ELR (cell line): ENCODE measurements at places on chromosomes 6 and 20.

GRCh38 chr6:159059885-159060506 lies 15.2 kb upstream of the TAGAP start:
- DNase-seq = no peak

DNA sequence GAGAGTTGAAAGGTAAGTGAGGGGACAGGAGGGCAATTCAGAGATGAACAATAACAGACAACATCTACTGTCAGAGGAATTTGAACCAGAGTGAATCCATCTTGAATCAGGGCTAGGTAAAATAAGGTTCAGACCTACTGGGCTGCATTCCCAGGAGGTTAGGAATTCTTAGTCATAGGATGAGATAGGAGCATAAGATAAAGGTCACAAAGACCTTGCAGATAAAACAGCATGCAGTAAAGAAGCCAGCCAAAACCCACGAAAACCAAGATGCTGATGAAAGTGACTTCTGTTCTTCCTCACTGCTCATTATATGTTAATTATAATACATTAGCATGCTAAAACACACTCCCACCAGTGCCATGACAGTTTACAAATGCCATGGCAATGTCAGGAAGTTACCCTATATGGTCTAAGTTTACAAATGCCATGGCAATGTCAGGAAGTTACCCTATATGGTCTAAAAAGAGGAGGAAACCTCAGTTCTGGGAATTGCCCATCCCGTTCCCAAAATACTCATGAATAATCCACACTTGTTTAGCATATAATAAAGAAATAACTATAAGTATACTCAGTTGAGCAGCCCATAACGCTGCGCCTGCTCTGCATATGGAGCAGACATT lies 248.5 kb downstream of the HAO1 start:
- peak; percentile 21 for DNase-seq

DNA sequence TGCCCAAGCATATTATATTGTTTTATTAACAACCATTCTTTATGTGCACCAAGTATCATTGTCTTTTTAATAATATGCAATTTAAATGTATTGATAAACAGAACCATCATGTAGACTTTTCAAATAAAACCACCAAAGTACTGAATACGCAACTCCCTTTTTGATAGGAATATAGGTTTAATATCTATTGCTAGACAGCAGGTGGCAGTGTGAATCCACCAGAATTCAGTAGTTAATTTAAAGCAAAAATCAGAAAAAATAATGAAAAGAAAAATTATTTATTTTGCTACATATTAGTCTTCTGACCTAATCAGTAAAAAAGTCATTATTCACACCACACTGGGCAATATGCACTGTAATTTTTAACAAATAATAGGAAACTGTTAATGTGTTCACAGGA lies 143.7 kb downstream of the KLHL32 start:
- peak; percentile 55 for DNase-seq

DNA sequence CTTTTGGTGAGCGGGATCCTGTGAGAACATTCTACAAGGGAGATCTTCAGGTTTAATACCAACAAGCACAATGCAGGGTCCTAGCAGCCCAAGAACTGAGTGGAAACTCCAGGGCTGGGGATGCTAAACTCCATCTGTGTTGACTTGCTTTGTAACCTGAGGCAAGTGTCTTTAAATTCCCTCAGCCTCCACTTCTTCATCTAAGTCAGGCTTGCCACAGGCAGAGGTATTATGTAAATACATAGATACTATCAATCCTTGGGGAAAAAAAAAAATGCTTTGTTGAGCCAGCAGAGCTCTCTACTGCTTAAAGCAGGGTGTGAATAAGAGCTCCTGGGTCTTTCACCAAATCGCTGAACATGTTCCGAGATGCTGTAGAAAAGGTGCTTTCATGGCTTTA lies 114.2 kb upstream of the PHACTR1 start:
- no peak for DNase-seq

DNA sequence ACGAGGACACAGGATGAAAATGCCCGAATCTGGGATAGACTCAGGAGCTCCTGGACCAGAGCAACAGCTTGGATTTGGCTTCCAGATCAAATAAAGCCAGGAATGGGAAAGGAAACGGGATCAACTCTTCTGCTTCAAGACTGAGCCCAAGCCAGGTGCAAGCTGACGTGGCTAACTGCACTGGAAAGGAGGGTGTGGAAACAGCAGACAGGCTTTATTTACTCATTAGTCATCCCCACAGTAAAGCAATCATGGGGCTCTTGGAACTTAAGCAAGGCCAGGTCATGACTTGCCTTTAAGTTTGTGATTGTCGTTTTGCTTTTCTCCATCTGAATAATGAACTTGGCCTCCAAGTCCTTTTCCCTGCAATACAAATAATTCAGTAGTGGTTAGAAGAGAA lies 45.2 kb downstream of the KIF16B start:
- peak; percentile 76 for DNase-seq

- DNase-seq = no peak
Measured at GRCh38 chr20:32522526-32522775, 62.7 kb downstream of the NOL4L start.

DNA sequence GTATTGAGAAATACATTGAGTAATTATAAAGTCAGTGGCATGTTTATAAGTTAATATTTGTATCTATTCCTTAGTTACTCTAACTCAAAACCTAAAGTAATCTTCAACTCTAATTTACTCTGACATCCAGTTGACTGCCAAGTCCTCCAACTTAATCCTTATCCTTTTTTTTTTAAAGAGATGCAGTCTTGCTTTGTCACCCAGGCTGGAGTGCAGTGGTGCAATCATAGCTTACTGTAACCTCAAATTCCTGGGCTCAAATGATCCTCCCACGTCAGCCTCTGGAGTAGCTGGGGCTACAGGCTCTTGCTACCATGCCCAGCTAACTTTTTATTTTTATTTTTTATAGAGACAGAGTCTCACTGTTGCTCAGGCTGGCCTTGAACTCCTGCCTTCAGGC lies 24.4 kb downstream of the PTPN1 start:
- DNase-seq = peak; percentile 78

GRCh38 chr20:20327746-20328145 lies 40.2 kb upstream of the INSM1 start:
- DNase-seq = peak; percentile 69

- DNase-seq = no peak
Measured at GRCh38 chr6:16781348-16782169, 20.3 kb upstream of the ATXN1 start.

GRCh38 chr20:10857352-10858070 lies 183.7 kb upstream of the JAG1 start:
- DNase-seq = no peak

DNA sequence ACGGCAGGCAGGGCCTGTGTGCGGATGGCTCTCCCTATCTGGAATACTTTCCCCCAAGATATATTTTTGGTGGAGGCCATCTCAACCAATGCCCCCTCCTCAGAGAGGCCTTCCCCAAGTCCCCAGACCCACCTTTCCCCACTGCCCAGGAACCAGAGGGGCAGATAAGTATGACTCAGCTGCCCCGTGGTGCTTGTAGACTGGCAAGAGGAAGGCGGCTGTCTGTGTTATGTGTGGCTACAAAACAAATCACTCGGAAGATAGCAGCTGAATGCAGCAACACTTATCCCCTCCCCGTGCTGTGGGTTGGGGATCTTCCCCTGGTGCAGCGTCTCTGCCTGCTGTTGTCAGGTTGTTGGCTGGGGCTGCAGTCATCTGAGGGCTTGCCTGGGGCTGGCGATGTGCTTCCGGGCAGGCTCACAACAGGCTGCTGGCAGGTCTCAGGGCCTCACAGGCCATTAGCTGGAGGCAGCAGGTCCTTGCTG lies 7.1 kb downstream of the NPEPL1 start:
- DNase-seq = no peak

DNA sequence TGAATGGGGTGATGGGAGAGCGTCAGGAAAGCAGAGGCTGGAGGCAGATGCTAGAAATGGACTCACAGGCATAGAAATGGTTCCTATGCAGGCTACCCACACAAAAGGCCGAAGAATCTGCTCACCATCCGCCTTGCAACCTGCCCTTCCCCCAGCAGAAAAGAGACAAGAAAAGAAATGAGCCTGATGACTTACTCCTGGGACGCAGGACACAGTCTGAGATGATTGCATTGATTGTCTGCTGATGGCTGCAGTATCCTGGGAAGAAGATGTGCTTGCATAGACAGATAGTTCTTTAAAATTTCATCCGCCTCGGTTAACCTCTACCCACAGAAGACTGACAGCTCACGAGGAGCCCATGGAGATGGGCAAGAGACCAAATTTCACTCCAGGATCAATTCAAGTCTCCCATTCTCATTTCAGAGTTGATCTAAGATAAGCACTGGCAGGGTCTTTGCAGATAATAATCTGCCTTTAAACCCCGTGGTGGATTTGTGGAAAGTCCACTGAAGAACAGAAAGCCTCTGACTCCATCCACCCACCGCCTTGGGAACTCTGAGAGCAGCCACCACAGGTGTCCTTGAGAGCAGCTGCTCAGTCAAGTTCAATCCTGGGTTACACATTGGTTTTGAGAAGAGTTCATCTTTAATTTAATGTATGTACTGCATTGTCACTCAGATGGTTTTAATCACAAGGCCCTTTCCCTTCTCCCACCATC lies 7.2 kb downstream of the AGPAT4 start:
- DNase-seq = no peak

DNA sequence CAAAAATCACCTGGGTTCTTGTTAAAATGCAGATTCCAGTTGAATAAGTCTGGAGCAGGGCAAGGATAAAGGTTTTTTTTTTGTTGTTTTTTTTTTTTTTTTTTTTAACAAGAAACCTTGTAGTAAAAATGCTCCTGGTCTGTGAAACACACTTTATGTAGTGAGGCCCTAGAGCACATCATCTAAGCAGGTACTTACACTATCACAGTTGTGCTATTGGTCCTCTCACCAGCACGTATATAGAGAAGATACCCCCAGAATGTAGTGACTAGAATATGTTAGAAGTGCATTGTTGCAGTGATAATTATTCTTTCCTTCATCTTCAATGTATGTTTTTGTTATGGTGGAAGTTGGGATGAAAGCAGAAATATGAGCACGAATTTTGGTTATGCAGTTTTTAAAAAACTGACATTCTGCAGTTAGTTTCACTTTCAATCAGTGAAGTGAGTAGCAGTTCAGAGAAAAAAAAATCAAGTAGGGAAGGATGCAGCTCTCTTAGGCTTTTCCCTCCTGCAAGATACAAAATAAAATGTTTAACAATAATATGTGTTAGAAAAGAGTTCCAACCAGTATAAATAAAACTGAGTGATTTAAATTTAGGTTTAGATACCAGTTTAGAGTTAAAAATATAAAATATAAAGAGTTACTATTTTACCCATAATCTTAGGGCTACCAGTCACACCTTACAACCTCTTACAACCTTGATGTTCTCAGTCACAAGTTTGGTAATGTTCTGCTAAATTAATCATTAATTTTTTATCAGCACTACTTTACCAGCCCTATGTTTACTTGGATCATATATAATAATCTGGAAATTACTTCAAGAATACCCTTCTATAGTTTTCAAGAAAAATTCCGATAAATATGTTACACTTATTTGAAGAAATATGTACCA lies 9.2 kb upstream of the DEFB113 start:
- no peak for DNase-seq

GRCh38 chr20:3629893-3630292 lies 33.3 kb downstream of the GFRA4 start:
- DNase-seq = no peak

DNA sequence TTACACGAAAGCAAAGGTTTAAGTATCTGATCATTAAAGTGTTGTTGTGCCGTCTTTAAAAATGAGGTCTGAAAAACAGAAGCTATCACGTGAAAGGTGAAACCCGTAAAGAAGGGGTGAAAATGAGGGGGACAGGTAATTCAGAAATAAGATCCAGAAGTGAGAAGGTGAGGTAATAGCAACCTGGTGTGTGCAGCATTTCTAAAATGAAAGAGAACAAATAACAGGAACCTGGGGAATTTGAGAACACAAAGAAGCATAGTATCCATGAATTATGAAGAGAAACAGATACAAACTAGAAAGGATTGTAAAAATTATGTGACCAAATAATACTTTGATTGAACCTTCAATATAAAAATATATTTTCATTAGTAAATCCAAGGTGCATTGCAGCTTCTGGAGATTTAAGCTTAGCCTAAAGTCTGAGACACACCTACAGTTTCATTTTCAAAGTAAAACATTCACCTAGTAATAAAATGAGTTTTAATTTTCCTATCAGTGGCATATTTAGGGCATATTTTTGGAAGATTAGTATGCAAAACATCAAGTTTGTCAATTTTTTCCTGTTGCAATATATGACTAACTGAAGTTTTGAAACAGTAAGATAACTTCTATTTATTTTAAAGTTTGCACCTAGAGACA lies 1.4 kb downstream of the HEY2 start:
- no peak for DNase-seq

DNA sequence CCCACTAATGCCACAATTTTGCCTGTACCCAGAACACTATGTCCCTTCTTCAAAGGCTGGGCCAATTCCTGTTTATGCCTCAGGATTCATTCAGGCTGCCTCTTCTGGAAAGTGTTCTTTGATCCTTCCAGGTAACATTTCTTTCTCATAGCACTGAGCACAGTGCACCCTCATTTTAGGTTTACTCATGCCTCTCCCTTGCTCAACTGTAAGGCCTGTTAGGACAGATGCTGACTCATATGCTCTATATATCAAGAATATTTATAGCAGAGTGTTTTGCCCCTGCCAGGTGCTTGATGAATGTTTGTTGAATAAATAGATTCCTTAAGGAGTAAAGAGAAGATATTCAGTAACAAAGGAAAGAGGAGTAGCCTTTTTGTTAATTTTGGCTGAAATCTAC lies 263.9 kb downstream of the PHF3 start:
- peak; percentile 16 for DNase-seq

DNA sequence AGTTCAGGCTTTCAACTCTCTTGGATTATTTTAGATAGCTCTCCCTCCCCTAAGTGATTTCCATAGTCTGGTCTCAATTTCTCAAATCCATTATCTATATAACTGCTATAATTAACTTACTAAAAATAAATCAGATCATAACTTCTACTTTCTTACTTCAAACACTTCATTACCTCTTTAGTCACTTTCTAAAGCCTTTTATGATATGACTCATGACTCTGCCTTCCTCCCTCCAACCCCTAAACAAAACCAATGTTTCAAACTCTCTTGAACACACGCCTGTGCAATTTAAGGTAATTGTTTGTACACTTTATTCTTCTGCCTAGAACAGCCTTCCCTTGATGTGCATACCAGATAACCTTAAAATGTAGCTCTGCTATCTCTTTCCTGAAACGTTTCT lies 100.5 kb downstream of the LMBRD1 start:
- DNase-seq = peak; percentile 10

- DNase-seq = peak; percentile 52
Measured at GRCh38 chr6:27251606-27252251, 4.2 kb downstream of the PRSS16 start.

DNA sequence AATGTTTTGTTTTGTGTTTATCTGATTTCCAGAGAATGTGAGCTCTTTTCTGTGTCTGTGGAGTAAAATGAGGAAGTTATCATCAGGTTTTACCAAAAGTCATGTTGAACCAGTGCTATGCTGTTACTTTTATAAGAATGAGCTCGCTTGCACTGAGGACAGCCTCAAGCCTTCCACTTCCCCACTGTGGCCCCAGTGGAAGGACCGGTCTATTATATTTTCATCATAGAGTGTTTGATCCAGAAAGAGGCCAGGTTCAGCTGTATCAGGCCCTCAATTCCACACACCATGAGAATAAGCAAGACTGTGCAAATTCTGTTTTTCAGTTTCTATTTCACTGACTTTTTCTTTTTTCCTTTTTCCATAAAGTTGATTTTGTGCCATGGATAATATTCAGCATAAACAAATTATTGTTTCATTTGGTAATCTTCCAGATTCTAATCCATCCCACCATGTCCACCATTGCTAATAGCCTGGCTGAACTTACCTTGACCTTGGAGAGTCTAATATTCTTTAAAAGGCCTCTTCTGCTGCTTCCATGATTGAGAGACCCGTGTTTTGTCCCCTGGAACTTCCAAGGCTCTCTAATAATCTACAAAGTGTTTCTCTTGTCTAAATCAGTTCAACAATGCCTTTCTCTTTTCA lies 286.2 kb downstream of the THBS2 start:
- no peak for DNase-seq
